ENCODE measurements at places on chromosomes 1 and 21.
A peak's percentile ranks its signal among the peaks of the same experiment; 100 is the strongest.

- DNase-seq: no peak
These were observed 65.6 kb upstream of the ERRFI1 start for GRCh38 chr1:8091691-8092090.

GRCh38 chr1:156815961-156816422 lies 656 bp downstream of the SH2D2A start:
- no peak for DNase-seq

GRCh38 chr1:217311269-217311668 lies 319.6 kb downstream of the GPATCH2 start:
- DNase-seq: no peak

GRCh38 chr1:24946861-24947658 lies 17.0 kb upstream of the RUNX3 start:
- DNase-seq: no peak

GRCh38 chr1:7299329-7299799 lies 471.7 kb upstream of the VAMP3 start:
- DNase-seq: no peak

DNA sequence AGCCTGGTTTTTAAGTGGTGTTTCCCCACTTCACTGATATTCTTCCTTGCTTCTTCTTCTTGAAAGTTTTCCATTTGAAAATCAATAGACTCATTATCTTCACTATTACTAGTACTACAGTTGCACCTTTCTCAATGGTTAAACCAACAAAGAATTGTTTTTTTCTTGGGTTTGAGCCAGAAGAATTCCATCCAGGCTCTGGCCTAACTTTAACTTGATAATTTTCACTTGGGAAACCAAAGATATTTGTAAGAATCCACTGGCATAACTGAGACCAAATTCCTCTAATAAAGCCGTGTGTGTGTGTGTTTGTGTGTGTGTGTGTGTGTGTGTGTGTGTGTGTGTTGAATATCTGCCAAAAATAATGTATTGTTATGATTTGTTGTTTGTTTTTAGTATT lies 103.2 kb downstream of the SGIP1 start:
- no peak for DNase-seq

DNA sequence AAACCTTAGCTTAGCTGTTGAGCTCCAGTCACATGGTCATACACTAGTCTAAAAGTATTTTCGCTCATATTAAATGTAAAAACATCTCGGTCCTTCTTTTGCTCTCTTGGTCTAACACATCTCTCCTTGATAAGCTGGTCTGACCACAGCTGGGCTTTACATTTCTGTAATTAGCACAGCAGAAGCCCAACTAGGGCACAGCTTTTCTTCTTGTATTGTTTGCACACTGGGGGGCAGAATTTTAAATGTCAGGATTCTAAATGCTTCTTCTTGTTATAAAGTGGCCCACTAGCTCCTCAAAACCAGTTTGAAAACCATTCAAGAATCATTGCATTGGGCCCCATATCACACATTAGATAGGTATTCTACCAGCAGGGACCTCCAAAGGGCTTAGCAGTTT lies 289.1 kb upstream of the PKN2 start:
- no peak for DNase-seq

GRCh38 chr1:180152588-180152987 lies 2.1 kb upstream of the QSOX1 start:
- no peak for DNase-seq

- DNase-seq: no peak
These were observed 115.7 kb downstream of the MAP3K21 start for GRCh38 chr1:233443040-233443760.

GRCh38 chr1:17447501-17447992 lies 8.1 kb upstream of the RCC2 start:
- DNase-seq: no peak

GRCh38 chr1:47758341-47759250 lies 238.6 kb downstream of the TRABD2B start:
- DNase-seq: no peak

DNA sequence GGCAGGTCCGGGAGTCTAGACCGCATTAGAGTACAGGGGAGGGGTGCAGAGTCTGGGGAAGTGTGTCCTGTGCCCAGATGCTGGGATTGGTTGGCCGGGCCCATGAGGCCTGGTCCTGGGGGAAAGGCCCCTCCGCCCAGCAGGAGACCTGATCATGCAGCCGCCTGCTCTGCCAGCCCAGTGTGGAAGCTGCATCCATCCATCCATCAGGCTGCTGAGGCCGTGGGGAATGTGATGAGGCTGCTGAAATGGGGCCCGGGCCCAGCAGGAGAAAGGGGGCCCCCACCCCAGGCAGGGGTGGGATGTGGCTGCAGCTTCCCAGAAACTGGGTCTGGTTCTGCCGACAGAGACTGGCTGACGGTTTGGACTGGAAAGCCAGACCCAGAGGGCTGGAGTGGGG lies 37.2 kb downstream of the EPHA2 start:
- DNase-seq: no peak

- no peak for DNase-seq
These were observed 116.7 kb downstream of the DMRTB1 start for GRCh38 chr1:53575955-53576320.

DNA sequence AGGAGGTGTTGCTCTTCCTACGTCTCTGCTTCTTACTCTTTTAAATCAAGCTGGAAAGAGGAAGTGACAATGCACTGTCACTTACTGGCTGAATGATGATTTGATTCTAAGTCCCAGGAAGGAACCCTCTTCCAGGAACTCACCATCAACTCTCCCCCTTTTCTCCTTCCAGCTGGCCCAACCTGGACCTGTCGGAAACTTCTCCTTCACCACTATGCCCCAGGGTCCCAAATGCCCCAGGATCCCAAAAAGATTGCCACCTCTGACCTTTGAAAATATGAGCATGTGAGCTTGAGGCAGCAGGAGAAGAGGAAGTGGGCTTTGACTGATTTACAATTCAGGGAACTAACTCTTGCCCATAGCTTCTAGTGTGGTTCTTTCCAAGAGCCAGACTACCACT lies 5.3 kb upstream of the ADAMTS5 start:
- DNase-seq: no peak

DNA sequence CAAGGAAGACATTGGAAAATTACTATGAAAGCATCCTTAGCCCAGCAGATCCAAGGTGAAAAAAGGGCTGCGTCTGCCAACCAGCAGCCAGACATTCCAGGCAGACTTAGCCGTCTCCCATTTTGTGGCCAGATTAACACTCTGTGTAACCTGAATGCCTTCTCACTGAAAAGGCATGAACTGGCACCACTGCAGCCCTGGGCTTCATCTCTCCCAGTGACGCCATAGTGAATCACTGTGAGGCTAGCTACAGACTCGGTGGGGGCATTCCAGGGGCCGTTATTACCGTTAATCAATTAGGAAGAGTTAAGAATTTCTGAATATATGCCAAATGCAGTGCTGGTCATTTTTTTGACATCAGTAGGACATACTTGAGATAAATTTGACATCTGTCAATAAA lies 627.4 kb downstream of the LMO4 start:
- DNase-seq: no peak

DNA sequence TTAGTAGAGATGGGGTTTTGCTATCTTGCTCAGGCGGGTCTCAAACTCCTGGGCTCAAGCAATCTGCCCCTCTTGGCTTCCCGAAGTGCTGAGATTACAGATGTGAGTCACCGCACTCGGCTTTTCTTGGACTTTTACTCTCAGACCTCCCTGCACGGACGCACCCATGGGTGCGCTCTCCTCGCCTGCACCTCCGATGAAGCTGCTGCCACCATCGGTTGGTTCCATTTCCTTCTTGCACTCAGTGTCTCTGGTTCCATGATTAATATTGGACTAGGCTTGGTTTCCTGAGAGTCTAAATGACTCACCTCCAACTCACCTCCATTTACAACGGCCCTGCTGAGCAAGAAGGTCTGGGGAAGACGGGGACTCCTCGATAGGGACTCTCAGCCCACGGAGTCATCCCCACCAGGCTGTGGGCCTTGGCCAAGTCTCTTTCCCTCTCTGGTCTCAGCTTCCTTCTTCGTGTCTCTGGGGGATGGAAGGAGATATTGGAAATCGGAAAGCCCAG lies 6.7 kb upstream of the TNFRSF8 start:
- DNase-seq: peak; percentile 27

- no peak for DNase-seq
These were observed 69.3 kb upstream of the WARS2 start for GRCh38 chr1:119209596-119210295.

DNA sequence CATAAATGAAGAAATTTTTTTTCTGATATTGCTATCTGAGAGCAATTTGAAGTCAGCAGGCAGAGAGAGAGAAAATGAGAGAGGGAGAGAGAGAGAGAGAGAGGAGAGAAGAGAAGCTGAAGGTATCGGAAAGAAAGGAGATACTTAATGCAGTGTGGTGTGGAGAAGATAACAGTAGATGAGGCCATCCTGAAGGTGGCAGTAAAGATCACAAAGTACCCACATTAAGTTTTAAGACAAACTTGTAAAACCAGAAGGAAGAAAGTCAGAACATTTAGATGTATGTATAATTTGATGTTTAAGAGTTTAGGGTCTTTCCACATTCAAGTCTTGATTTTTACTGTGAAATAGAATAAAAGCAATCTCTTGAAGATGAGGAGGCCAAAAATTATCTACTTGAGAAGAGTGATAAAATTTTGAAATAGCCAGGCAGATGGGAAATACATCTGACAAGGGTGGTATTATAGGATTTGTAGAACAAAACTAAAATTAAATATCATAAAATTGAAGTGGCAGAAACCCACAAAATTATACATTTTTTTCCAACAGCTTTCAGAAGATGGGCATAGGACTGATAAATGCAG lies 1753.4 kb downstream of the MRPL39 start:
- no peak for DNase-seq

GRCh38 chr1:98045767-98046641 lies 125.2 kb upstream of the DPYD start:
- DNase-seq: peak; percentile 13
